CD4-positive, alpha-beta T cell (primary cell): ENCODE measurements at places on chromosomes 7 and 10.

DNA sequence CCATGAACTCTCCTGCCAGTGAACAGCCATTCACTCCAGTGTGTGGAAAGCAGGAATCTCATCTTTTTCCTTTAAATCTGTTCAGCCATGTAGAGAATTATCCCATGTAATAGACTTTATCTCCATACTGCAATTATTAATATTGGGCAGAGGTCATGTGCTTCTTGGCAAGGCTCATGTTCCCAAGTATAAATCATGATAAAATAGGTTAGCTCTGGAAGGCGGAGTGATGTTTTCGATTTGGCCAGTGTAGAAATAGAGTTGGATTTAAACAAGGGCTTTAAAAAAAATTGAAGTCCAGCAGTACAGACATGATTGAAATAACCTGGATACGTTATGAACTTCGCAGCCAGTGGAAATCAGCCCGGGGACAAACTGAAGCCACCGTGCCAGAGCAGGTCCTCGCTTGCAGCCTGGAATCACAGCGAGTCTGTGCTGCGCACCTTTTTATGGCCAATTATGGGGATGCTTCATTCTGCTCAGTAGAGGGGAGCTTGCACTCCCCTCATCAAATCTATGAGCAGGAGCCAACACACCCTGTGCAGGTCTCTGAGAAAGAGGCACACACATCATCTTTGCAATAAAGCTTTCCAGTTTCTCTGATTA, 654.0 kb upstream of the MKI67 start:
- no peak for DNase-seq

DNA sequence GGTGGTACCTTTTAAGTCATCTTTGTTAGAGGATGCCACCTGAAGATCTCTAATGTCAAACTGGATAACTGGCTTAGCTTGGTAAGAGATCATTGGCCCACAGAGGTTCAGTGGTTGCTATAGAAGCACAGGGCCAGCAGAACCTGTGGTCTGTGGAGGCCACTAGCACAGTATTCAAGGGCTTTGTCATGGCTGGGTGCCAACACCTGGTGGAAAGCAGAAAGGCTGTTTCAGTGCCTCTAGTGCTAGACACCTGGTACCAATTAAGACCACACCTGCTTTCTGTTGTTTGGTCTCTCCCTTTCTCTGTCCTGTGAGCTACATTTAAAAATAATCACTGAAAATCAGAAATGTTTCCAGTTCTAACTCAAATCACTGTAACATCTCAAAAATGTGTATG, 10.0 kb upstream of the PCGF5 start:
- DNase-seq, result peak; percentile 15

- DNase-seq, result no peak
Observed at GRCh38 chr7:27606270-27607209, 56.1 kb downstream of the HIBADH start.

DNA sequence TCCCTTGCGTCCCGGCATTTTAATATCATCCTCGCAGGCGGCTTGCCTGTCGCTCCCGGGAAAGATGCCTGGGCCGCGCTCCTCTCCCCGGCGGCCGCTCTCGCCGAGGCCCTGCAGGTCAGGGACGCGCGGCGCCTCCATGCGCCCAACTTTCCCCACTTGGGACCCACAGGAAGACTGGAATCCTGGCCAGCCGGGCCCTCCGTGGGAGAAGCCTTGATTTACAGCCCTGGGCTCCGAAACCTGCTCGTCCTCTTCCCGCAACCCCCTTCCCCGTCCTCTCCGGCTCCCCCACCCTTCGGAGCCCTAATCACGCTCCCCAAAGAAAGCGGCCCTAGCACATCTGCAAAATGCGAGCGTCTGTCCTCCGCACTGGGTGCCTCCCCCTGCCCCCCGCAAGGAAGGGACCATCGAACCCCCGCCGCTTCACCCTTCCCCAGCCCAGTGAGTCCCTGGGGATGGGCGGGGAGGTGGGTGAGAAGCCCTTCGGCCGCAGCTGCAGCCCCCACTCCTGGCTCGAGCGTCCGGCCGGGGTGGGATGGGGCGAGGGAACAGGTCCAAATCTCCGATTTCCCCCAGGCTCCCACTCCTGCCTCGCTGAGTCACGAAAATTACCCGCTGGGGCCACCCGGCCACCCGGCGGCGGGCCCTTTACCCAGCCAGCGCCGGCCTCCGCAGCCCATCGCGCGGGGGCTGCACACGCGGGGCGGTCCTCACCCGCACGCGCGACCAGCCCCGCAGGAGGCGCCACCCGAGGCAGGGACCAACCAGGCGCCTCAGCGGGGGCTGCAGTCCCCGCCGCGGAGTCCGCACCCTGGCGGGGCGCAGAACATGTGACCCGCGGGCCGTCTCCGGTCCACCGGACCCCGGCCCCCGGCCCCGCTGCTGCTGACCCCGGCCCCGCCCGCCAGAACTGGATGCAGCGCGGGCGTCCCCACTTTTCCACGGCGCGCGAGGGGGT, 695 bp downstream of the HSPA12A start:
- no peak for DNase-seq

DNA sequence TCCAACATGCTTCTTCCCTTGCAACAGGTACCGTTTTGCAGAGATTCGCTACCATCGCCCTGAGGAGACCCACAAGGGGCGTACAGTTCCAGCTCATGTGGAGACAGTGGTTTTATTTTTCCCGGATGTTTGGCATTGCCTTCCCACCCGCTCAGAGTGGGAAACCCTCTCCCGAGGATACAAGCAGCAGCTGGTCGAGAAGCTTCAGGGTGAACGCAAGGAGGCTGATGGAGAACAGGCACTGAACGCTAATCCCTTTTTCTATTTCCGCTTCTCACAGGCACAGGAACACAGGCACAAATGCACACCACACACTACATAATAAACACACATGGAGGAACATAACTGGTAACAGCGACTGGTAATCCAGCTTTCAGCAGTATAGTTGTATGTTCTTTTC, 35.2 kb downstream of the CCAR1 start:
- no peak for DNase-seq

DNA sequence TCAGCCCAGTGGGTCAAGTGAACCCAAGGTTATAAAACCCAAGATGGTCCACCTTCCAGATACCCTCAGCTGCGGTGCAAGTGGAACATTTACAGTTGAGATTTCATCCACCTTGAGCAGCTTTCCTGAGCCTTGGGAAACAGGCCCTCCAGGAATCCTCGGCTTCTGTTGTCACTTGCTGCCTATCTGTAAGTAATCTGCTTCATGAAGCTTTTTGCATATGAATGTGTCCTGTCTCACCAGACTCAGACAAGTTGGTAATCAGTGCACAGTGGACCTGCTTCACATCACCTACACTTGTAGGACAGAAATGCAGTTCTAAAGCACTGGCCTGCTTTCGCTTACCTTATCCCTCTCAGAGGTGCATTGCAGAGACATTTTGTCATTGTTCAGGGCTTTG, 80.3 kb downstream of the FAM185A start:
- no peak for DNase-seq

GRCh38 chr10:88091490-88092061, 228.2 kb downstream of the PTEN start:
- DNase-seq, result peak; percentile 49

- no peak for DNase-seq
Observed at GRCh38 chr7:157485361-157485831, 148.6 kb downstream of the DNAJB6 start.
